Activated CD4-positive, alpha-beta T cell treated with anti-CD3 and anti-CD28 coated beads, Interleukin-10, Interleukin-2, amounts not matched to agents 100 ng/mL and 50 ng/mL, durations not matched to agents 16 hours and 8 hours (primary cell): ENCODE measurements at places on chromosomes 1 and 21.
A peak's percentile ranks its signal among the peaks of the same experiment; 100 is the strongest.

DNA sequence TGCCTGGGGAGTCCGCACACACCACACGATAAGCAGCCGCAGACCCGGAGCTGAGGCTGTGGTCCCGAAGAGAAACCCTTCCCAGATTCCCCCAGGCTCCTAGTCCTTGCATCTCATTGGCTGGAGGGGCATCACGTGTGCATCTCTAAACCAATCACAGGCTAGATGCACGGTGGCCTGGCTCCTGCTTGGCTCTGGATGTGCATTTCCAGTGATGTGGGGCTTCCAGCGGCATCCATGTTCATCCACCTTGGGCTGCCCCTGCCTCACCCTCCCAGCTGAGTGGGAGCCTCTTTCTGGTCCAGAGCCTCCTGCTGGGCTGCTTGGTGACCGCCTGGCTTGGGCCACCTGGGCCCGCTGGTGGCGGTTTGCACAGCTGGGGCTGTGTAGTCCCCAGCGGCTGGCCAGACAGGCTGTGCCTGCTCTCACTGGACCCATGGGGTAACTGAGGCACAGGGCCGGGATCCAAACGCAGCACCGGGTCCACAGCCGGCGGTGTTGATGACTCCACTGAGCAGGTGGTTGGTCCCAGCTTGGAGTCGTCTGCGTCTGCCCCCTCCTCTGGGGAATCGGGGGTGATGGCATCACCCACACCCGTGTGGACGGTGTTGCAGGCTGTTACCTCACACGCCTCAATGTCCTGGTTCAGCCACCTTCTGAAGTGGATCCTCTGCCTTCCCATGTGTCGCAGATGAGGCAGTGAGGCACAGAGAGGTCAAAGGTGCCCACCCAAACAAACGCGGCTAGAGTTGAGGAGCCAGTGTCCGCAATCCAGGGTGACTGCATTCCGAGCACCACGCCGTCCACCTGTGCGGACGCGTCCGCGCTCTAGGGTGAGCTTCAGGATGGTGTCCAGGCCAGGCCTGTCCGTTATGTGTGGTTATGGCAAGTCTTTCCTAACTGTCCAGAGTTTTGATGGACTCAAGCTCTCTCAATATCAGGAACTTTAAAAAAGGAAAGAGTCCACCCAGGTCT, 41.3 kb downstream of the COL6A1 start:
- DNase-seq: no peak

DNA sequence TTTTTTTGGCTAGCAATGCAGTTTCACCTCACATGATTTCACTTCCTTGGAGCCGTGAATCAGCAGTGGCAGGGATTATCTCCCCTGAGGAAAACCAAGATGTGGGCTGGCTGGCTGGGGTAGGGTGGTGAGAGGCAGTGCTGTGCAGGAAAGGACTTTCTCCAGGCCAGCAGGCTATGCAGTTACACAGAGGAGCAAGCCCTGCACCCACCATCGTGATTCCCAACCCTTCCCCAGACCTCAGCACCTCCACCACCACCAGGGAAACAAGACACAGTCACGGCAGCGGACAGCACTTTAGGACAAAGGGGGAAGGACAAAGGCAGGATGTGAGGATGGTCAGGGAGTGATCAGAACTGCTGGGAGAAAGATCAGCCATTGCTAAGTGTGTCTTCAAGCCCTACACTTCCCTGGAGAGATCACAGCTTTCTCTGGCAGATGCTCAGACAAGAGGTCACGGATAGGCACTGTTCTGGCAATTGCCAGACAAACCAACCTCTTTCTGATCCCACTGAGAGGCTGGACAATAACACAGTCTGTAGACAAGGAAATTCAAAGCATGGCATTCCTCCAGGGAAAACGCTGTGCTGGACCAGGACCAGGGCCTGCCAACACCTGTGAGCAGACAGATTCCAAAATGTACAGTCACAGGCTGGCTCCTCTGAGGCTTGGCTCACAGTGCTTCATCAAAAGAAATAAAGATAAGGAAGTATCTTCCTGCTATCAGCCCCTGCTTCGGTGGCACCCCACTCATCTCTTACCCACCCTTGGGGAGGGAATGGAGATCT, 509.4 kb downstream of the SMYD3 start:
- no peak for DNase-seq

DNA sequence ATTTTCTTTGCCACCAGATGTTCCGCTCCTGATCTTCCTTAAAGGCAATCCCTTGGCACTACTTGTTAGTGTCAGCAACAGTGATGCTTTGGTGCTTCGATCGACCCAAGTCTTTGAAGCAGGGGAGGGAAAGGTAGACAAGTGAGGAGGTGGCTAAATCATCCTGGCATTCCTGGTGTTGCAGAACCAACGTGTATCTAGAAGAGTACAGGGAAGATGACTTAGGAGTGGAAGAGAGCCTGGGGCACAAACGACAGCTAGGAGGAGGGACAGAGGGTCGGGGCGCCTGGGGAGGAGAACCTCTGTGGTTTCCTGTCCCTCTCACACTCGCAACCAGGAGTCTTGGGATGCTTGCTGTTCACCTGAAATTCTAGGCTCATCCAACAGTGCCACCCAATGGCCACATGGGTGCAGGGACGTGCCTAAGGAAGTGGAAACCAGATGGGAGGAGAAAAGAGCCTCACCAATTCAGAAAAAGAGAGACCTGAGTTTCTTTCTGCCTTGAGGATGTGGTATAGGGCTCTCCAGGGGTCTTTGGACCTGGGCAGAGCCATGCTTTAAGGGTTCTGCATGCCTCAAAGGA, 9.5 kb upstream of the KCNA2 start:
- DNase-seq: peak; percentile 78

DNA sequence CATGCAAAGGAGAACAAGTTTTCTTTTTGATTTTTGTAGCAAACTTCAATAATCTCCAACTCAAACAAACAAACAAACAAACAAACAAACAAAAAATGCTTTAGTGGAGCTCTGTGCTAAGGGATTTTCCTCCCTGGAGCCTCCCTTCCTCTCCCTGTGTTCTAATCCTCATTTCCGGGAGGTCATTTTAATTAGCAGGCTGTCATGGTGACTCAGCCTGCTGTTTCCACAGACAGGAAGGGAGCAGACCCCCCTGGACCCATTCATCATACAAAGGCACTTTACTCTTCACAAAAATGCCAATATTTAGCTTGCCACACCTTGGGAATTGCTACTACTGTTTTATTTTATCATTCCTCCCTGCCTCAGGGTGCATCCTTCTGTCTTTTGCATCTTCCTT, 61.0 kb upstream of the SPATA6 start:
- DNase-seq: no peak

- no peak for DNase-seq
These were observed 32.4 kb upstream of the SRP9 start for GRCh38 chr1:225745273-225745672.

DNA sequence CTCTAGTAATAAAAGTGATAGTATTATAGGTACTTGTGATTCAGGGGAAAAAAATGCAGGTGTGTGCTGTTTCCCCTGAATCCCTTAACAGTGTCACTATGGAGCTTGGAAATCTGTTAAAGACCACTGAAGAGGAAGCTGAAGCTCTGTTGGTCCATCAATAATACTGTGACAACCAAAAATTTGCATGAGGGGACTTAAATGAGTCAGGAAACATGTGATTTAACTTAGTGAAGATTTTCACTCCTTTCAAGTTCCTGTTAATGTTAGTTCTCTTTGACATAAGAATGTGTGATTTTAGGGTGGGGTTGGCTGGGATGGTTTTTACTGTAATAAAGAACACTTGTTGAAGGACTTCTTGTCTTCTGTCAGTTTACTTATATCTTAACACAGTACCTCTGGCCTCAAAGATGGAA, 32.0 kb downstream of the VANGL2 start:
- peak; percentile 79 for DNase-seq

DNA sequence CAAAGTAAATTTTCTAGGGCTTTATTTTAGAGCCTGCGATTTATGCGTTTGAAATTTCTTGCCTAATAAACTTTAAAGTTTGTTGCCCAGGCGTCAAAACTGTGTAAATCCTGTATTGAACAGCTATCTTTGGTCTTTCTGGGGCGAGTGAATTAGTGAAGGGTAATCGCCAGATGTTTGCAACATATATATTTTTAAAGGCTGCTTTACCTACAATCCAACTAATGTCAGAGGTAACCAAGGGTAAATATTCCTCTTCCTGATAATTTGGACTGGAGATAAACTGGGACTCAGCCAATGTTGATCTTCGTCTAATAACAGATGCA, 885 bp upstream of the PROX1 start:
- no peak for DNase-seq

- no peak for DNase-seq
These were observed 19.3 kb upstream of the KLHDC8A start for GRCh38 chr1:205375835-205376545.

- DNase-seq: no peak
These were observed 41.9 kb downstream of the CHML start for GRCh38 chr1:241598249-241598648.

DNA sequence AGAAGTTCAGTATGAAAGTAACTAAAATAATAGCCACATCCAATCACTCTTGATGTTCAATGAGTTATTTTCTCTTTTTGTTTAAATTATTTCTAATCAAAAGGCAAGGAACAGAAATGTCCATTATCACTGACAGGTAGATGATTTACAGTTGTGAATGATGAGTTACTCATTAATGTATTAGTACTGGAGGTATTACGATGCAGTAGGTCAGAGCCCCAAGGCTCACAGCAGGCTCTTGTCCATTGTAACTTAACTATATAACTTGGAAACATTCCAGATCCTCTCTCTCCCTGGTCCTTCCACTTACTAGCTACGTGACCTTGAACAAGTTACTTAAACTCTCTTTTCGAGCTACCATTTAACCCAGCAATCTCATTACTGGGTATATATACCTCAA, 39.5 kb downstream of the CRB1 start:
- DNase-seq: no peak

- no peak for DNase-seq
These were observed 24.6 kb downstream of the UBE4B start for GRCh38 chr1:10057343-10057742.
